ENCODE measurements at places on chromosomes 16 and 17.

DNA sequence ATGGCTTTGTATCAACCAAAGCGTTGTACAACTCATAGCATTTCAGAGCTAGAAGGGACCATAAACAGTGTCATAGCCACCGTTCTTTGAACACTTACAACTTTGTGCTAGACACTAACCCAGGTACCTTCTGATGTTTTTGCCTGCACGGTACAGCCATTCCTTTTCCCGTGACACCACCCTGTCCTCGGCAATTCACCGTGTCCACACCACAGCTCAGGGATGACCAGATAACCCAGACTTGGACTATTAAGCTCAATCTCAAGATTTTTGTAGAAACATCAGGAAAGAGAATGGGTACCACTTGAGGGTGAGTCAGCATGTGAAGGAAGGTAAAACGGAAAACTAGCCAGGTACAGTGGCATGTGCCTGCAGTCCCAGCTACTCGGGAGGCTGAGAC, 9.8 kb upstream of the CBFB start:
- DNase-seq, result no peak

GRCh38 chr17:57603978-57604377, 141.1 kb downstream of the CCDC182 start:
- DNase-seq, result no peak

GRCh38 chr16:3825103-3825502, 55.4 kb downstream of the CREBBP start:
- no peak for DNase-seq

- no peak for DNase-seq
Observed at GRCh38 chr17:5769593-5770354, 185.5 kb upstream of the NLRP1 start.

GRCh38 chr16:66885491-66885890, 5.2 kb downstream of the PDP2 start:
- no peak for DNase-seq

GRCh38 chr17:17641621-17642409, 39.4 kb upstream of the RAI1 start:
- DNase-seq, result peak; percentile 20
